ENCODE measurements at places on chromosomes 4 and X. TPM values are rescaled to one million over a fixed set of nuclear protein-coding genes. Genes with fewer than 3 reads are reported as not detected.

Gene FREM3
- not detected for total RNA-seq

DNA sequence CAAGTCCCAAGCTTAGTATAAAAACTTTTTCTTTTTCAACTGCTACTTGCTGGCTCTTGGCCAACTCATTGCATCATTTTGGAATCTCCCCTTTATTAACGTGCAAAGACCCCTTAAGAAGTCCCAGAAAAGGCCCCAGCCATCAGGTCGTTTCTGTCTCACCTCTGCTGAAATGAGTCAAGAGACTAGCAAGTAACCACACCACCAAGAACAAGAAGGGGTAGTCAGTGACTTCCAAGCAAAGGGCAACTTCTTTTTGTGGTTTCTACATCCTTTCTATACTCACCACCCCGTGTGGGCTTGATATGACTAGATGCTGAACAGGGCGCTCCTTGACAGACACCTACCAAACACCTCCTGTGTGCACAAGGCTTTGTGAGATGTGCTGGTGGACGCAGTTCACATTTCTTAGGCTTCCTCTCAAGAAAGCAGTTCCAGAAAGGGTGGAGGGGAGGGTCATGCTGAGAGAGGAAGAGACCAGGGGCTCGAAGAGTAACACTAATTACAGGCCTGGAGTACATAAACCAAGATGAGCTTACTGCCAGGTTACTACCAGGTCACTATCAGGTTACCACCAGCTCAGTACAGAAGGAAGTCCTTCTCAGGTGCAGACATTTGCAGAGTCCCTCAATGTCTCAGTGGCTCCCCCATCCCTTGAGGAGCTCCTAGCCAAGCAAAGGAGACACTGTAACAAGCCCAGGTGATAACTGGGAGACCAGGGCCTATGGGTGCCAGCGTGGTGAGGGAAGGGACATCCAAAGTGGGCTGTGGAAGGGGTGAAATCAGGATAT is 19.3 kb downstream of the JAKMIP1 start:
- DNase-seq, result no peak

GRCh38 chr4:140219567-140219966 is 65.6 kb upstream of the MAML3 start:
- DNase-seq, result no peak

DNA sequence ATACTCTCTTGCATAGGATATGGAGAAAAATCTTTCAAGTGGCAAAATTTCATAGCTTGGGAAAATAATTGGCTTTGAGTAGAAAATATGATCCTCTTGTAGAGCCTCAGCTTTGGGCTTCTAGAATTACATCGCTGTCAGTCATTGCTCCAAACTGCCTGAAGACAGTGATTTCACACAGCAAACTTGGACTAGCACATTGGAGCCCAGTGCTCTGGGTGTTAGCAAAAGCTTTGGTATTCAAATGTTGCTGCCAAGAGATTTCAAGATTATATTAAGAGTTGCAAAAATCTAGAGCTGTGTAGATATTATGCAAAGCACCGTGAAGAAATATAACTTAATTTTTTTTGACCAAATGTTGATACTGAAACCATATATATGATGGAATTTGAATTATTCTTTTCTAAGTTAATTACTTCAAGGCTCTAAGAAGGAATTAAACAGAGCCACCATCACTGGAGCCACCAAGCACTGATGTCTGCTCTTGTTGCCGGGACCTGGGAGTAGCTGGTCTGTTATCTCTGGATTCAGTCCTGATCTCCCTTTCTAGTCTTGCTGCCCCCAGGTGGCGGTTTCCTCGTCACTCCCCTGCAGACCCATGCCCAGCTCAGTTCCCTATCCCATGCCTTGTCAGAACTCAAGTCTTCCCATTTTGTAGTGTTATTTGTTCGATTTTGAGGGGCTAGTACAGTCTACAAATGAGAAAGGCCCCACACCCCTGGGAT is 260.7 kb upstream of the SFRP2 start:
- DNase-seq, result peak; percentile 73

Gene S100G
- not detected for total RNA-seq

GRCh38 chrX:153445106-153445855 is 575 bp downstream of the TREX2 start:
- peak; percentile 79 for DNase-seq

Gene MAGEA12
- not detected for total RNA-seq

Gene CXCL8
- 1.5 TPM for total RNA-seq

DNA sequence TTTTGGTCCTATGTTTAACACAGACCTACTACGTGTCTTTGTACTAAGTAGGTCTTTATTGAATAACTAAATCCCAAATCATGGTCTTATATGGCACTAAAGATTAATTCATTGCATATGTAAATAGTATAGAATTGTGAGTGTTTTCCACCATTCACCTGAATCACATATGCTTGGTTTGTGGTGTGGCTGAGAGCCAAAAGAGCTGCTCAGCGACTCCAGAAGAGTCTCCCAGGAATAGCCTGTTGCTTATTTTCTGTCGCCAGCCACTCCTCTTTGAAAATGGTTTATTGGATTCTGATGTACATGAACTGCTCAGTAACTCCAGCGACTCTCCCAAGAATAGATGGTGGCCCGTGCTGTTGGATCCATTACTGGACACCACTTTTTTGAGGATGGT is 184.5 kb downstream of the CLCN4 start:
- no peak for DNase-seq

Gene MAOA
- total RNA-seq, result 4.1 TPM

Gene GRPR
- total RNA-seq, result not detected

DNA sequence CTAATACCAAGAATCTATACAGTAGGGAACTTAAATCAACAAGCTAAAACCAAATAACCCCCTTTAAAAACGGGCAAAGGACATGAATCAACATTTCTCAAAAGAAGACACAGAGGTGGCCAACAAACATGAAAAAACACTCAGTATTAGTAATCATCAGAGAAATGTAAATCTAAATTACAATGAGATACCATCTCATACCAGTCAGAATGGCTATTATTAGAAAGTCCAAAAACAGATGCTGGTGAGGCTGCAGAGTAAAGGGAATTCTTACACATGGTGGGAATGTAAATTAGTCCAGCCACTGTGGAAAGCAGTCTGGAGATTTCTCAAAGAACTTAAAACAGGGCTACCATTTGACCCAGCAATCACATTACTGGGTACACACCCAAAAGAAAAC is 167.8 kb downstream of the PACRGL start:
- DNase-seq, result no peak

DNA sequence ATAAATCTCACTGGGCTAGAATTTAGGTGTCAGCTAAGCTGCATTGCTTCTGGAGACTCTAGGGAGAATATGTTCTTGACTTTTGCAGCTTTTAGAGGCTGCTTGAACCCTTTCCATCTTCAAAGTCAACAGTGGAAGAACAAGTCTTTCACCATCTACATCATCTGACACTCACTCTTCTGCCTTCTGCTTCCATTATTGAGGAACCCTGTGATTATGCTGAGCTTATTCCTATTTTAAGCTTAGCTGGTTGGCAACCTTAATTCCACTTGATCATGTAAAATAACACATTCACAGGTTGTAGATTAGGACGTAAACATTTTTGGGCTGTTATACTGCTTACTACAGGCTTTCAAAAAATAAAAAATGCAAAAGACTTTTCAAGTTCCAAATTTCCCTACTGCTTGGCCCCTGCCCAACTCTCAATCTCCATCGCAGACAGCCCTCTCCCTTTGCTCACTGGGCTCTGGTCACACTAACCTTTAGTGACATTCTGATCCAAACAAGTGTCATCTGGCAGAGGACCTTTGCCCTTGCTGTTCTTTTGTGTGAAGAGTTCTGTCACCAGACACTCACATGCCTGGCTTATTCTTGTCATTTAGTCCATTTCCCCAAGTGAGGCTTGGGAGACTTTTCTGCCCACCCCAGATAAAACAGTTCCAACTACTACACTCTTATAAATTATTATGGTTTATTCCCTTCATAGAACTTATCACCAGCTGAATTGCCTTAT is 1056.0 kb downstream of the STIM2 start:
- no peak for DNase-seq

DNA sequence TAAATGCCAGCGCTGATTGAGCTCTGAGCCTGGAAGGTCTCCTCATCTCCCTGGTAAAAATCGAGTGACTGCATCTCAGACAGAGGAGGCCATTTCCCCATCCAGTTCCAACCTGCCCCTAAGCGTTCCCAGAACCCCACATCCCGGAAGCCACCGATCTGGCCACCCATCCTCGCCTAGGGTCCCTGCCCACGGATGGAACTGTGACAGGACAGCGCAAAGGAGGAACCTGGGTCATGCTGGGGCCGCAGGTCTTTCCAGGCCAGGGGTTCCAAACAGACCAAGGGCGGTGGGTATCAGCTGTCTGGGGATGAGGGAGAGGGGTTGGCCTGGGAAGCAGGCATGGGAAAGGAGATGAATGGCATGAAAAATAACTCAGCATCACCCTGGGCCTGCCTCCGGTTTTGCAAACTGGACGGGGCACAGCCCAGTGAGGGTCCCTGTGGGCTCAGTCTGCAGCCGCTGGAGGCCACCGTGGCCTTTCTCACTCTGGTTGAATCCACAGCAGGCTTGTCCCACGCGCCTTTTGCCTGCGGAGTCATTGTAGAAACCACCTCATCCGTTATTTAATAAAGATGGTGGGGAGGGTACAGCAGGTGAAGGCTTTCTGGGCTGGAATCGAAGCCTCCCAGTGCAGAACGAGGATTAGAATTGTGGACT is 49.1 kb downstream of the ABLIM2 start:
- peak; percentile 55 for DNase-seq

- no peak for DNase-seq
These were observed 53.4 kb upstream of the PITX2 start for GRCh38 chr4:110676241-110676640.

GRCh38 chr4:7430965-7431695 is 3.6 kb downstream of the PSAPL1 start:
- peak; percentile 78 for DNase-seq

Gene TCEAL2
- not detected for total RNA-seq

GRCh38 chr4:66187175-66187720 is 517.0 kb upstream of the EPHA5 start:
- no peak for DNase-seq

DNA sequence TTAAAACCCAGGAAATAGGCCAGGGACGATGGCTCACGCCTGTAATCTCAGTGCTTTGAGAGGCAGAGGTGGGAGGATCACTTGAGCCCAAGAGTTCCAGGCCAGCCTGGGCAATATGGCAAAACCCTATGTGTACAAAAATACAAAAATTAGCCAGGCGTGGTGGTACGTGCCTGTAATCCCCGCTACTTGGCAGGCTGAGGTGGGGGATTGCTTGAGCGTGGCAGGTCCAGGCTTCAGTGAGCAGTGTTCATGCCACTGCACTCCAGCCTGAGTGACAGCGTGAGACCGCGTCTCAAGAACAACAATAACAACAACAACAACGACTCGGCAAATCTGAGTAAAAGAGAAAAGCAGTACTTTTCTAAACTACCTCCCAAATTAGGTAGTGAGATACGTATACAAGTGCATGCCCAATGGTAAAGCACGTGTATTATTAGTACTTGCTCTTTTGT is 13.0 kb upstream of the NDUFC1 start:
- DNase-seq, result no peak

Gene TBX22
- not detected for total RNA-seq

GRCh38 chr4:184838249-184839074 is 12.7 kb upstream of the ACSL1 start:
- DNase-seq, result no peak

- no peak for DNase-seq
These were observed 85.0 kb downstream of the CLNK start for GRCh38 chr4:10599574-10599973.

DNA sequence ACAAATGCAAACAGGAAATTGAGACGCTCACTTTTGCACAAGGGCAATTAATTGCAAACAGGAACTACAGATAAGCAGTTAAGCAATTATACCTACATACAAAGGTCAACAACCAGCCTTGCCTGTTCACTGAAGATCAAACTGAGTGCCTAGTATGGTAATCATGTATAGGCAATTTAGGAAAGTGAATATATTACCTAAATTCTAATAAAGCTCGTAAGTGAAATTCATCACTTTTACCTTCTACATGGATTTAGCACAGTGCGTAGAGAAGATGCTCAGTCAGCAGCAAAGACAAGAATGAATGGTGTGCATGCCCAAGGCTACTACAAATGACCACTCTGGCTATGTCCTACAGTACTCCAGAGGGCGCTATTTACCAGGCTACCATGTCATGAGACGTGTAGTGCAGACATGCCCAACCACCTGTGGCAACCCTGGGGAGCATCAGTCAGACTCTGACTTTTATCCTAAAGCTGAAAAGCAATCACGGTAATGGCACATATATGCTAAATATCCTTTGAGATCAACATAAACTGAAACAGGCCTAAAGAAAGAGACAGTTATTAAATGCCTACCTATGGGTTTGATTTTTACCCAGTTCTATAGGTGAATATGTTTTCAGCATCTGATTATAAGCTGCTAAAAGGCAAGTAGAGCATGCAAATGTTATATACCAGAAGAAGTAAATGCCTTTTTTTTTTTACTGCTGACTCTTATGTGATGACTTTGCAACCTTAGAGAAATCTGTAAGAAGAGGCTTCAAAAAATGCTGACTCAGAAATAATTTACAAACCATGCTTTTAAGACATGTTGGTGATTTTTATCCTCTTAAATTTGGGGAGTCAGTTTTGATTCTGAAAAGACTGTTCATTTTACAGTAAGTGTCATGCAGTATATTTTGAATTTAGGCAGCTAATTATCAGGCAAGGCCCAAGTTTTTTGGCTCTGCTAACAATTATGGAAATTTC is 178.0 kb downstream of the PPP3CA start:
- DNase-seq, result no peak

GRCh38 chr4:58983887-58984286 is 1873.7 kb upstream of the IGFBP7 start:
- DNase-seq, result no peak

- DNase-seq, result no peak
These were observed 30.5 kb downstream of the AFF1 start for GRCh38 chr4:86965019-86965976.
